Spinal cord (tissue), 10 donors: ENCODE measurements at places on chromosomes 1 and 21. TPM values are rescaled to one million over a fixed set of nuclear protein-coding genes. Genes with fewer than 3 reads are reported as not detected.

- DNase-seq, result no peak
Observed at GRCh38 chr1:203136409-203137042, 9.0 kb downstream of the ADORA1 start.

DNA sequence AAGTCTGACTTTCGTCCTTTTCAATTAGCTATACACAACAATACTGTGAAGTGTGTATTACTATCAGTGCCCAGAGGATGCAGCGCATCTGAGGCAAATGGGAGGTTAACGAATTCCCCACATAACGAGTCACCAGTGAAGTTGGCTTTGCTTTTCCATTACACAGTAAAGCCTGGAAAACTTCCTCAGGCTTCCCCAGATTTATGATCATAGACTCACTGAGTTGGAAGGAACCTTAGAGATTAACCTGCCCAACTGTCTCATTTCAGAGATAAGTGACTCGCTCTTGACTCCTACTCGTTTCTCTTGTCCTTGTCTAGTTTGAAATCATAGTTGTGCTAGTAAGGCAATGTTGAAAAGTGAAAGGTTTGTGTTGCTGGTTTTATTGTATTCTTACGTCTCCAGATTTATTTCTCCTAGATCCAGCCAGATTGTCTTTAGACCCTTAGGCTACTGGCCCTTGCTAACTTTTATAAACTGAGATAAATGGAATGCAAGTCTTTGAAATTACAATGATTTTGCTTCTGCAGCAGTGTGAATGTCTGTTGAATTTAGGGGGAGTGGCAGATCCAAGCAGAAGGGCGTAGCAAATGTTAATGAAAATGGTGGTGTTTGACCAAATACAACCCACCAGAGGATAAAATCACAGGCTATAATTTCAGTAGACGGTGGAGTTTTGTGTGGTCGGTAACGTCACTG lies 17.3 kb downstream of the S1PR1 start:
- no peak for DNase-seq

DNA sequence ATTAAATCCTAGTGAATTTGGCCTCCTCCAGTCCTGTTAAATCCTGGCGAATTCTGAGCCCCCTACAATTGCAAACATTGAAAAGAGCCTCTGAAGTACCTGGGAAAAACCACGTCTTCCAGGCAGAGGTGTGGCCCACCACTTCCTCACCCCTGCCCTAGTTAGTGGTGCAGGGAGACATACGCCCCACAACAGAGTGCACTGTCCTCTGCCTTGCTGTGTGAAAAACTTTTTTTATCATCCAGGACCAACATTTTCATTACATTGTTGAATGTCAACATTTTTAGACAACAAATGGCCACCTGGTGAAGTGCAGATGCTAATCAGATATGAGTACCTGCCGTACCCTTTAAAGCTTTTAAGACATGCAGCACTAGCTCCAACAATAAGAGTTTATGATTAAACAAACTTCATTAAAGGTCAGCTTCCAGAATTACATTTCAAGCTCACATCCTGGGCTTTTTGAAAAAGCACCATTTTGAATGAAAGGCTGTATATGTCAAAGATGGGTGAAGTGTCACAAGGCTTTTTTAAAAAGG lies 13.6 kb upstream of the TMPRSS2 start:
- DNase-seq, result no peak

DNA sequence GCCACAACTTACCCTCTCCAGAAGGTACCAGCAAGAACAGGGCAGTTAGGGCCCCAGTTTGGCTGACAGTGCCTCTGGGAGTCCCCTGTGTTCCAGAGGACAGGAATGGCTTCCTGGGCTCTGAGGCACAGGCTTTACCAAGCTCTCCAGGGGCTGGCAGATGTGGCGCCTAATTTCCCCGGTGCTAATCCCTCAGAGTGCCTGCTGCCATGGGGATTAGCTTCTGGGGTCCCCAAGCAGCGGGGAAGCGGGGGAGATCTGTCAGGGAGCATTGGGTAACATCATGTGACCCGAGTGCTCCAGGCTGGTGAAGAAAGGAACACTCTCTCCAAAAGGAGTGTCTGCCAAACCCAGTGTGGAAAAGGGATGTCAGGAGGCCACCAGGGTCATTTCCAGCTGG lies at the start of gene LACTBL1:
TSS of gene LACTBL1 (minus strand) at position 107 of the 400 bp plus-strand sequence. CDS start 550 bp downstream, outside the sequence.
- DNase-seq, result no peak

DNA sequence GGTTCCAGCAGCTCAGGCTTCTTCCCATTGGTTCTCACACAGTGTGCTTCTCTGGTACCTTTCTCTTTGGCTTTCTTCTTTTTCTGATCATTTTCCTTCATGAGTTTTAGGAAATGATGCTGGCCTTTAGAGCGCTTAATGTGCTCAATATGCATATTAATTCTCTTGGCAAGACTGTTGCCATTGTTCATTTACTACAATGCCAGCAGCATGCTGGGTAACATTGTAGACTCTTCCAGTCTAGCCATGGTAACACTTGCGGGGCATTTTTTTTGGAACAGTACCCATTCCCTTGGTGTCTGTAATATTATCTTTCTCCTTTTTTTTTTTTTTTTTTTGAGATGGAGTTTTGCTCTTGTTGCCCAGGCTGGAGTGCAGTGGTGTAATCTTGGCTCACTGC lies 21.7 kb downstream of the UBE4B start:
- DNase-seq, result no peak

GRCh38 chr1:172185211-172185610 lies 235.3 kb upstream of the C1orf105 start:
- no peak for DNase-seq

KIAA1614 gene
- total RNA-seq, result 2.0 TPM
